ENCODE measurements at places on chromosomes 6 and 20. TPM values are rescaled to one million over a fixed set of nuclear protein-coding genes. Genes with fewer than 3 reads are reported as not detected.

The CTSA gene
- total RNA-seq, result 70.6 TPM

The PACSIN1 gene
- under 0.01 TPM for total RNA-seq

The SIRPG gene
- total RNA-seq, result not detected

The GLP1R gene
- total RNA-seq, result not detected

The STX7 gene
- total RNA-seq, result 30.9 TPM

The ERMARD gene
- total RNA-seq, result 84.5 TPM

The IL20RA gene
- 5.2 TPM for total RNA-seq

The AHI1 gene
- total RNA-seq, result 79.7 TPM

The IP6K3 gene
- 0.58 TPM for total RNA-seq

The NFATC2 gene
- total RNA-seq, result 31.9 TPM

The RHAG gene
- total RNA-seq, result 0.92 TPM

DNA sequence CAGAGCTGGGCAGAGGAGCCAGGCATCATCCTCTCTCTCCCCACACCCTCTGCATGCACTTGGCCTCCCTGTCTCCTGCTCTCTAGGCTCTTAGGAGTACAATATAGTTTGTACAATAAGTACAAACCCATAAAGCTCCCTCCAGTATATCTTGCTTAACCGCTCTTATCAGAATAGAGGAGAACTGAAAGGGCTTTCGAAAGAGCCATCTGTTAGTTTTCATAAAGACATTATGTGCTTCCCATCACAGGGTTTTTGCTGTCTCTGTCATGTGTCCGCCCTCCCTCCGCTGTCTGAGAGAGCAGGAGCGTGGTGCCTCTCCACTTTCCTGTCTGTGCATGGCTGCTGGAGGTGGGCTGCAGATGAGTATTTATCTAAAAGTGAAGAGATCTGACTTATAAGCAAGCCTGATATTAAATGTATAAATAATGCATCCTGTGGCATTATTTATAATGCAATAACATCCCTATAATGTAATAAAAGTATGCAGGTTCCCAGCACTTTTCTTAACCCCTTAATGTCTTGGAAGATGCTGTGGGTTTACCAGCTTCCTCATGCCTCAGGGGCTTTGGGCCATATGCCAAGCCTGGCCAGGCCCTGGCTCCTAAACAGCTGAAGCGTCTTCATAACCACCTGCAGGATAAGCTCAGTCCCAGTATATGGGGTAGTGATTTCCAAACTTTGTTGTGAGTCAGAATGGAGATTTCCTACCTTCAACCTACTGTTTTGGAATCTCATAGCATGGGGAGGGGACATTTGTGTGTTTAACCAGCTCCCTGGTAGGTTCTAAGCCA is 297.1 kb downstream of the DHX35 start:
- no peaks in the 10 kb centered on the region for H3K36me3 ChIP-seq
- H3K27me3 ChIP-seq, result no peaks in the 10 kb centered on the region
- H3K4me3 ChIP-seq, result no peak overlapping the region
- no peak overlapping the region for H3K27ac ChIP-seq

- H3K4me3 ChIP-seq, result no peak overlapping the region
- H3K27ac ChIP-seq, result no peak overlapping the region
- H3K4me1 ChIP-seq, result peaks cover 77% of the 10 kb centered on the region
- no peaks in the 10 kb centered on the region for H3K27me3 ChIP-seq
These were observed 30.4 kb downstream of the JARID2 start for GRCh38 chr6:15276036-15276985.

GRCh38 chr20:34110745-34111641 is 1.1 kb downstream of the EIF2S2 start:
- no peaks in the 10 kb centered on the region for H3K27me3 ChIP-seq
- peaks cover 43% of the 10 kb centered on the region for H3K4me1 ChIP-seq
- H3K27ac ChIP-seq, result peak overlapping the region; percentile 95
- DNase-seq, result peak; percentile 65
- H3K36me3 ChIP-seq, result peaks cover 17% of the 10 kb centered on the region
- H3K4me3 ChIP-seq, result peak overlapping the region; percentile 95

GRCh38 chr20:53152228-53152627 is 180.1 kb downstream of the TSHZ2 start:
- no peaks in the 10 kb centered on the region for H3K27me3 ChIP-seq
- no peaks in the 10 kb centered on the region for H3K36me3 ChIP-seq
- no peak for DNase-seq
- no peak overlapping the region for H3K4me3 ChIP-seq

DNA sequence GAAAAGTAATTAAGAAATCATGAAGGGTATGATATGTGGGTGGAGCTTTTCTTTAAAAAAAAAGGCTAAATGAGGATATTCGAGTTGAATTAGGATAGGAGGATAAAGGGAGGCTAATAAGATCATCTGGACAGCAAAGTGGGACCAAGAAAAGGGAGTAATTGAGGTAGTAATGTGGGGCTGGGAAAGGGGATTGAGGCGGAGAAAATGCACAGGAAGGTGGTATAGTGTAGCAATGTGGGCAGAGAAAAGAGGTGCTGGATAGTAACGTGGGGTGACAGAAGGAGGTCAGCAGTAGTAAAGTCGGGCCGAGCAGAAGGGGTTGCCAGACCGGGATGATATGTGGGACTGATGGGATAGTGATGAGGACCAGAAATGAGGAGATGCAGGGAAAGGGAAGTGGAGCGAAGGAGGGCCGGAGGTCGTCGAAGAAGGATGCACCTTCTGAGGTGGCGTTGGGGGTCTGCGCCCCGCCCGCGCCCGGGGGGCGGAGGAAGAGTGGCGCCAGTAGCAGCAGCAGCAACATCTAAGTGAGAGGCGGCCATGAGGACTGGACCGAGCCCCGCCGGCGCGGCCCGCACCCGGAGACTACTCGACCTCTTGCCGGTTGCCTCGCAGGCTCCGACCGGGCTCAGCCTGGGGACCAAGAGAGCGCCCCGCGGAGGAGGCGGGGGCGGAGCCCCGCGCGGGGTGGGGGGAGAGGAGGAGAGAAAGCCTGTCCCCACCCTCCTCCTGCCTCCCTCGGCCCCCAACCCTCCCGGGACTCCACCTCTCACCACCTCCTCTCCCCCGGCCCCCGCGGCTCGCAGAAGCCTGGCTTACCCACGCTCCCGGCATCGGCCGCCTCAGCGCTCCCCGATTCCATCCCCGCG is 887 bp downstream of the GABBR1 start:
- H3K27me3 ChIP-seq, result no peaks in the 10 kb centered on the region
- H3K4me3 ChIP-seq, result peak overlapping the region; percentile 84
- H3K4me1 ChIP-seq, result peaks cover 50% of the 10 kb centered on the region
- DNase-seq, result peak; percentile 54
- H3K27ac ChIP-seq, result peak overlapping the region; percentile 85

GRCh38 chr20:48697845-48698491 is 129.8 kb downstream of the PREX1 start:
- no peak overlapping the region for H3K4me3 ChIP-seq
- peak overlapping the region; percentile 64 for H3K27ac ChIP-seq
- no peaks in the 10 kb centered on the region for H3K36me3 ChIP-seq
- peak; percentile 91 for DNase-seq
- H3K27me3 ChIP-seq, result no peaks in the 10 kb centered on the region

- no peak for DNase-seq
- H3K27ac ChIP-seq, result no peak overlapping the region
- no peaks in the 10 kb centered on the region for H3K27me3 ChIP-seq
These were observed 781.0 kb downstream of the EYS start for GRCh38 chr6:64926051-64926450.

DNA sequence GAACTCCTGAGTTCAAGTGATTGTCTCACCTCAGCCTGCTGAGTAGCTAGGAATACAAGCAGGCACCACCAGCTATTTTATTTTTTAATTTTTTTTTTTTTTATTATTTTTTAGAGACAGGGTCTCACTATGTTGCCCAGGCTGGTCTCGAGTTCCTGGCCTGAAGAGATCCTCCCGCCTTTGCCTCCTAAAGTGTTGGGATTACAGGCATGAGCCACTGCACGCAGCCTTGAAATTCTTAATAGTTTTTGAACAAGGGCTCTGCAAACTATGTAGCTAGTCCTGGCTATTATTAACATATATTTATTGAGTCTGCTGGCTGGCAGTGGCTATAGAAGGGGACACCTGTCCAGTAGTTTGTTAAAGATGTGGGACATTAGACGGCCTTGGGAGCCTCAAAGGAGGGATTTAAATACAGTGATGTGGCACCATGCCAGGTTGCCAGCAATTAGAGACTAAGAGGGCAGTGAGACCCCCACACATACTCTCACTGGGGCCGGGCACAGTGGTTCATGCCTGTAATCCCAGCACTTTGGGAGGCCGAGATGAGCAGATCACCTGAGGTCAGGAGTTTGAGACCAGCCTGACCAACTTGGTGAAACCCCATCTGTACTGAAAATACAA is 21.1 kb upstream of the TAF8 start:
- H3K27me3 ChIP-seq, result no peaks in the 10 kb centered on the region
- H3K4me3 ChIP-seq, result no peak overlapping the region
- H3K4me1 ChIP-seq, result peaks cover 85% of the 10 kb centered on the region
- DNase-seq, result no peak
- H3K36me3 ChIP-seq, result peaks cover 46% of the 10 kb centered on the region

DNA sequence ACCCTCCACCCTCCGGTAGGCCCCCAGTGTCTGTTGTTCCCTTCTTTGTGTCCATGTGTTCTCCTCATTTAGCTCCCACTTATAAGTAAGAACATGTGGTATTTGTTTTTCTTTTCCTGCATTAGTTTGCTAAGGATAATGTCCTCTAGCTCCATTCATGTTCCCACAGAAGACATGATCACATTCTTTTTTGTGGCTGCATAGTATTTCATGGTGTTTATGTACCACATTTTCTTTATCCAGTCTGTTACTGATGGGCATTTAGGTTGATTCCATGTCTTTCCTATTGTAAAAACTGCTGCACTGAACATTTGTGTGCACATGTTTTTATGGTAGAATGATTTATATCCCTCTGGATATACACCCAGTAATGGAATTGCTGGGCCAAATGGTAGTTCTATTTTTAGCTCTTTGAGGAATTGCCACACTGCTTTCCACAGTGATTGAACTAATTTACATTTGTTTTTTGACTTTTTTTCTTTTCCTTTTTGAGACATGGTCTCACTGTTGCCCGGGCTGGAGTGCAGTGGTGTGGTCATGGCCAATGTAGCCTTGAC is 4.5 kb downstream of the KPNA5 start:
- no peak overlapping the region for H3K27ac ChIP-seq
- peaks cover 8% of the 10 kb centered on the region for H3K4me1 ChIP-seq
- no peak for DNase-seq
- H3K36me3 ChIP-seq, result peaks cover 10% of the 10 kb centered on the region
- H3K27me3 ChIP-seq, result no peaks in the 10 kb centered on the region

DNA sequence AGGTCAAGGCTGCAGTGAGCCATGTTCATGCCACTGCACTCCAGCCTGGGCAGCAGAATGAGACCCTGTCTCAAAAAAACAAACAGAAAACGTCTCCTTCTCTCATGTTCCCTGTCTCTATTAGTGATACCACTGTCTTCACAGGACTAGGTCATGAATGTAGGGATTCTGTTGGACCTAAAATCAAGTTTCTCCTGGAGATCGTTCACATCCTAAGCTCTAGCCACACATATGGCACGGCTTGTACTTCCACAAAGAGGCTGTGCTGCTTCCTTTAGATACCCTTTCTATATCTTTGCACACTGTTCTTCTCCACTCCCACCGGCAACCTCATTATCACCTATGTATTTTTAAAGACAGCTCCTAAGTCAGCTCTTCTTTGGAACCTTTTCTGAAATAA is 96.5 kb downstream of the ADGRG6 start:
- H3K4me1 ChIP-seq, result no peaks in the 10 kb centered on the region
- H3K36me3 ChIP-seq, result no peaks in the 10 kb centered on the region
- H3K27me3 ChIP-seq, result no peaks in the 10 kb centered on the region
- H3K4me3 ChIP-seq, result no peak overlapping the region
- no peak for DNase-seq

- H3K4me3 ChIP-seq, result no peak overlapping the region
- no peaks in the 10 kb centered on the region for H3K27me3 ChIP-seq
- H3K27ac ChIP-seq, result no peak overlapping the region
- peaks cover 6% of the 10 kb centered on the region for H3K4me1 ChIP-seq
- H3K36me3 ChIP-seq, result no peaks in the 10 kb centered on the region
These were observed 93.5 kb upstream of the CCDC28A start for GRCh38 chr6:138680085-138680484.

DNA sequence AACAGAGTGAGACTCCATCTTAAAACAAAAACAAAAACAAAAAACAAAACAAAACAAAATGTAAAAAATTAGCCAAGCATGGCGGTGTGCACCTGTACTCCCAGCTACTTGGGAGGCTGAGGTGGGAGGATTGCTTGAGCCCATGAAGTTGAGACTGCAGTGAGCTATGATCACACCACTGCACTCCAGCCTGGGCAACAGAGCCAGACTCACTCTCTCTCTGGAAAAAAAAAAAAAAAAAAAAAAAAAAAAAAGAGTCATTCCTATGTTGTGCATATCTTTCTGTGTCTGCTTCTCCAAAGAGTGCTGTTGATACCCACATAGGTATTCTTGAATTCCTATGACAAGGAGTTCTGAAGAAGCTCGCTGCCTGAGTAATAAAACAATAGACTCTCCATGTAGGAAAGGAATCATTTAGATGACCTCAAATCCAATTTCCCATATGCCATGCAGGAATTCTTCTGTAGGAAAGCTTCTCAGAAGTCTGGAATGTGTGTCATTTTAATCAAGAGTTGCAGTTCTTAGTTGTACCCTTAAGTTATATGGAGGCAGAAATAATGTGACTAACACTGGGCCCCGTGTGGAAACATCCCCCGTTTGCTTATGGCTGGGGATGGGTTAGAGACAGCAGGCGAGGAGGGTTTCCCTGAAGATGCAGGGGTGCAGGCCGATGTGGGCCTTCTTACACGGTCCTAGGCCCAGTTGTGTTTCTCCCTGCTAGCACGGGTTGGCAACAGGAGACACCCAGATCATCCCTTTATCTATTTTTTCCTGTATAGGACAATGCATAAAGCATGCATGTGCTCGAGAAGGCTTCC is 79.4 kb downstream of the ZDHHC14 start:
- no peak overlapping the region for H3K27ac ChIP-seq
- H3K27me3 ChIP-seq, result no peaks in the 10 kb centered on the region
- H3K36me3 ChIP-seq, result no peaks in the 10 kb centered on the region
- H3K4me1 ChIP-seq, result peaks cover 9% of the 10 kb centered on the region
- no peak for DNase-seq
